CD4-positive, alpha-beta T cell treated with Interleukin-10 for 1 hour (primary cell): ENCODE measurements at places on chromosomes 5 and 9.

- DNase-seq = peak; percentile 62
Measured at GRCh38 chr9:33817327-33818166, 587 bp downstream of the UBE2R2 start.

- peak; percentile 17 for DNase-seq
Measured at GRCh38 chr5:176446884-176447590, 1.1 kb upstream of the FAF2 start.

DNA sequence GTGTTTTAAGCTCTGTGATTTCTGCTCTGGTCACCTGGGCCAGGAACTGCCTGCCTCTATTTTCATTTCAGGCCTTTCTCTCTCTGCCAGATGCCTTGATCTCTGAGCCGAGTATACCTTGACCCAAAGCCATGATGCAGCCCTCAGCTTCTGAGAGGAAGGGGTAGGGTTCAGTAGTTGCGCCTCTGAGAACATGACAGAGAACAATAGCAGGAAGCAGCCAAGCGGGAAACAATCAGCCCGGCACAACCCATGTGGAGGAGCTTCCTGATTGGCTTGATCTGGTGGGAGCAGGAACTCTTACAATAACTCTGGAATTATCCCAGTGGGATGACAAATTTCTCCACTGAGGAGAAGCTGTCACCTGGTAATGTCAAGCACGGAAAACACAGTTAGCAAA, 127.4 kb downstream of the PALM2AKAP2 start:
- no peak for DNase-seq

GRCh38 chr5:175675873-175676272, 18.0 kb downstream of the HRH2 start:
- DNase-seq = no peak
